Esophagus squamous epithelium (tissue), 5 donors: ENCODE measurements at places on chromosomes 12 and 14.

DNA sequence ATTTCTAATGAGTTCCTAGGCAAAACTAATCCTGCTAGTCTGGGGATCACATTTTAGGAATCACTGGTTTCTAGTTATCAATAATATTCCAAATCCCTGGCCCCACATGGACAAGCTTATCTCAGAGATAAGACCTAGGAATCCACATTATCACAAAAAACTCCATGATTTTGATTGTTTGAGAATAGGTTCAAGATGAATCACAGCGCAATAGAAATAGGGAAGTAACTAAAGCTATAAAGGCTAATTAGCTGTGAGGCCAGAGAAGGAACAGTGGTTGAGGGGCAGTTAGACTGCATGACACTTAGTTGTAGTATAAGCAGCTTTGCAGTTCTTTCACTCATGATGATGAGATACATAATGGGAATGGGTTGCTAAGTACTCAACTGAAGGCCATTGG, 13.1 kb upstream of the ATP5F1B start:
- DNase-seq = no peak

DNA sequence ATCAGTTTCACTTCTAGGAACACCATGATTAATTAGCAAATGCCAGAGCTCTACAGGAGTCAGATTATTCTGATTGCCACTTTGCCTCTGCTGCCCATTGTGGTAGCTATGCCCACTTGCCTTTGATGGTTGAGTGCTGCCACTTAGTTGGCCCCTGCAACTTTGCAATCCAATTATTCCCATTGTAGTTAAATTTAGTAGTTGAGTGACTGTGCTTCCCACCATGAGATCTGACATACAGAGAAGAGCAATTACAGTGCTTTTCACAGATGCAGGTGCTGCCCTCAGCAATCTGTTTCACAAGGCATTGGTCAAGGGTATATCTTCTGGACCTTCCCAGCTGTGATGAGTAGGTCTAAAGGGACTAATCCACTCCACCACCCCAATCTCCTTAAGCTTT, 468.4 kb upstream of the RGS6 start:
- DNase-seq = no peak

DNA sequence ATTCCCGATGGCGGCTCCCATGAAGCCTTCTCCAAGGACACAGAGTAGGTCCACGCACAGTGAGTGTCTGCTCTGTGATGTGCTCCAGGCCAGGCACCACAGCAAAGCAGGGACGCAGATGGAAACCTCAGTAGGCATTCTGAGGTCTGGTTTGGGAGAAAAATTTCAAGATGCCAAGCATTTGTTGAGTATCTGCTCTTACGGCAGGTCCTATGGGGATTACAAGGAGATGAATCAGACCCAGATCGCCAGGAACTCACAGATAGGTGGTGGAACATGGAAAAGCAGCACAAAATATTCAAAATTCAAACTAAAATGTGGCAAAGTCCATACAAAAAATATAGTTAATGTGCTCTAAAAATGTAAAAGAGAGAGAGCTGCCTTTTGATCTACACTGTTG, 684.9 kb upstream of the TMEM132C start:
- DNase-seq = no peak

- DNase-seq = no peak
Measured at GRCh38 chr14:89767131-89767530, 187.4 kb downstream of the EFCAB11 start.

GRCh38 chr12:6507102-6507998, 13.4 kb downstream of the NCAPD2 start:
- no peak for DNase-seq

GRCh38 chr14:70029296-70030132, 150.3 kb downstream of the SMOC1 start:
- no peak for DNase-seq

DNA sequence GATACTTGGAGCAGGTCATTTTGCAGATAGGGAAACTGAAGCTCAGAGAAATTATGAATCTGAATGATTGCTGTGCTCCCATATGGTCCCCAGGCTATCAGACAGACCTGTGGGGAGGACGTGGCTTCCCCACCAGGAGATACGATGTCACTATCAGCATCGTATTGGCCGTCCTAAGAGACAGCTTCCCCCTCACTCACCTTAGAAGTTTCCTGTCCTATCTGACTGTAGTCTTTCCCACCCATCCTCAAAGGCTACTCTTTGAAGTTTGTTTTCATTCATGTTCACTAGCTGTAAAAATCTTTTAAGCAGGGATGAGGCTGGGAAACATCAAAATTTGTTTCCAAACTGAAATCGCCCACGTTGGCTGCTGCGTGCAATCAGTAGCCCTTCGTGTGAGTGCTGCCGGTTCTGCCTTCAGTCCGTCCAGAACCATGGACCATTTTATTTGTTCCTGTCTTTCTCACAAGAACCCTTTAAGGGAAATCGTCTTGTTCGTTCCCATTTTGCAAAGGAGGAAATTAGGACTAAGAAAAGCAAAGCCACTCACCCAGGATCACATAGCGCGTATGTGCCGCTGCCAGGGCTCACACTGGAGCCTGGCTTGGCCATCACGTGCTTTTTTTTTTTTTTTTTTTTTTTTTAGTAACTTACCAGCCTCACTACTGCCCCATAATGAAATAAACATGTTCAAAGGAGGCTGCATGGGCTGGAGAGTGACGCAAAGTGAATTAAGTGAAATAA, 1.0 kb upstream of the KDM2B start:
- no peak for DNase-seq

DNA sequence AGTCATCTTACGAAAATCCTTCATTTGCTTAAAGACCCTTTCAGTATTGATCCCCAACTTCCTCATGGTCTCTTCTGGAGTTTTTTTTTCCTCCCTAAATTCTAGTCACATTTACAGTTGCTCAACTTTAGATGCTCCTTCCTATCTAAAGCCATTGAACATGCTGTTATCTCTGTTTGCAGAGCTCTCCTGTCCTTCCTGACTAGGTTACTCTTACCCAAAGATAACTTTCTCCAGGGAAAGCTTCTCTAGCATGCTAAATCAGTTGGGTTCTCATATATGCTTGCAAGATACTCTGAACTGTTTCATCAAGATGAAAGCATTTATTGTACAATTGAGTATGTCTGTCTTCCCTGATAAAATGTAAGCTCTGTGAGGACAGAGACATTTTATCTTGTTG, 1.8 kb upstream of the RAB21 start:
- DNase-seq = no peak

GRCh38 chr12:93782853-93783252, 105.7 kb downstream of the CRADD start:
- DNase-seq = no peak
